CD8-positive, alpha-beta T cell (primary cell): ENCODE measurements at places on chromosomes 5 and 9.
A peak's percentile ranks its signal among the peaks of the same experiment; 100 is the strongest.

- no peak for DNase-seq
Measured at GRCh38 chr5:174947548-174947947, 223.2 kb downstream of the MSX2 start.

GRCh38 chr9:103981912-103982311 is 112.2 kb upstream of the SMC2 start:
- DNase-seq = no peak

DNA sequence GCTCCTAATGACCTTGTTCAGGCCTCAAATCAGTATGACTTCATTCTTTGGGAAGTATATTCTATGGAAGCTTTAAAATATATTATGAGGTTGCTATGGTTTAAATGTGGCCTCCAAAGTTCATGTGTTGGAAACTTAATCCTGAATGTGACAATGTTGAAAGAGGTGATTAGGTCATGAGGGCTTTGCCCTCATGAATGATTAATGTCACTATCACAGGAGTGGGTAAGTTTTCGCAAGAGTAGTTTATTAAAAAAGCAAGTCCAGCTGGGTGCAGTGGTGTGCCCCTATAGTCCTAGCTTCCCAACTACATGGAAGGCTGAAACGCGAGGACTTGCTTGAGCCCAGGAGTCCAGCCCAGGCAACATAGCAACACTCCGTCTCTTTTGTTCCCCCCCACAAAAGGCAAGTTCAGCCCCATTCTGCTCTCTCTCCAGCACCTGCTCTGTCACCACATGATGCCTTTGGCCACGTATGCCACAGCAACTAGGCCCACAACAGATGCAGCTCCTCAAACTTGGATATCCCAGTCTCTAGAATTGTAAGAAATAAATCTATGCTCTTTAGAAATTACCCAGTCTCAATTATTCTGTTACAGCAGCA is 105.3 kb downstream of the SIL1 start:
- DNase-seq = no peak

DNA sequence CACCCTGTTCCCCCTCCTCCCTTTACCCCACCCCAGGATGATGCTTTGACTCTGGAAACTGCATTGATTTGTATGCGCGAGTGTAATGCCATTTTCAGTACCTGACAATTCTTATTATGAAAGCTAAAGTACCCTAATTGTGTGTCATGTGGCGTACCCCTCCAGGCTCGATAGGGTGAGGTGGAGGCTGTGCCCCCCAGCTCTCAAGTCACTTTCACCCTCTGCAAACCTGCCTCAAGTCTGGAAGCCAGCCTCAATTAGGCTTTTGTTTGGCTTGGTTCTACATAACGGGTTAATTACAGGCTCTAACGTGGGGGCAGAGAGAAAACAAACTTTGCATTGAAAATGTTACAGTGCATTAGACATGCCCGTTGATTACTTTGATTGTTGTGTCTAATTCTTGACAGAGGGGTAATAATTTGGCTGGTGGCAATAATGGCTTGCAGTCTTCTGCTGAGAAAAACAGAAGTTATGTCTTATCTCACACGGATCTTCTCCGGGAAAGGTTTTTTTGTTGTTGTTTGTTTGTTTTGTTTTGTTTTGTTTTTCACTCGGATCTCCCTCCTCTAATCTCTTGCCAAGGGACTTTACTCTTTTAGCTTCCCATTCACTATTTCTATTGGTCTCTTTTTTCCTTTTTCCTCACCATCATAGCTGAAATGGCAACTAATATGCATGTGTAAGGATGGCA is 12.6 kb downstream of the ISL1 start:
- DNase-seq = no peak

- peak; percentile 98 for DNase-seq
Measured at GRCh38 chr5:132490484-132491367, at the start of gene IRF1. Gene IRF1 (minus strand): TSS chr5:132490773. CDS start chr5:132489478, 1,295 bp downstream.

DNA sequence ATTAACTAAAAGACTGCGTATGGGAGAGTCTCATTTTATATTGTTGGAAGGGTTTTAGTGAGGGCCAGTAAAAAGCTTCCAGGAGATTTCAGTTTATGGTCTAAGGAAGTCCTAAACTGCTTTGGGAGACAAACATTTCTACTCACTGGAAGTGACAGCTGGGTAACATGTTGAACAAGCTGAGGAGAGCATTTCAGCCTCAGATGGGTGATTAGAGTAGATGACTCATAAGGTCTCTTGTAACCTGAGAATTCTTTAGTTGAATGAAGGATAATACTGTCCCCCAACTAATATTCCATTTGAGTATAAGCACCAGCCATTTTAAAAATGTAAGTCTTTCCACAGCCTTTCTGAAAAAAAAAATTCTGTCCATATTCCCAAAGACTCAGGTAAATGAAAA is 218.0 kb upstream of the C9orf72 start:
- no peak for DNase-seq

- no peak for DNase-seq
Measured at GRCh38 chr9:33125871-33126823, 41.0 kb downstream of the B4GALT1 start.

DNA sequence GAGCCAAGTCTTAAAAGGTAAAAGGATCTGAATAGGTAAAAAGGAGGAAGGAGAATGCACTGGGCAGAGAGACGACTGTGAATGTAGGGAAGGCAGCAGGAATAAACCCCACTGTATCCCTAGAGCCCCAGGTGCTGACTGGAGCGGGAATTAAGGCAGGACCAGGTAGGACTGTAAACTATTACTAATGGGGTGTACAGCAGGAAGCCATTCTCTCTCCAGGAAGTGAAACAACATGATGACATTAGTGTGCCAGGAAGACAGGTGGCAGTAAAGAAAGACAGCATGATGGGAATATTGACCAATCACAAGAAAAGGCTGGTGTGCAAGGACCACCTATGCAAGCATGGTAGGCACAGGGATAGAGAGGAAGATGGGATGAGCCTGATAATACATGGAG is 433.0 kb downstream of the DNAH5 start:
- no peak for DNase-seq

DNA sequence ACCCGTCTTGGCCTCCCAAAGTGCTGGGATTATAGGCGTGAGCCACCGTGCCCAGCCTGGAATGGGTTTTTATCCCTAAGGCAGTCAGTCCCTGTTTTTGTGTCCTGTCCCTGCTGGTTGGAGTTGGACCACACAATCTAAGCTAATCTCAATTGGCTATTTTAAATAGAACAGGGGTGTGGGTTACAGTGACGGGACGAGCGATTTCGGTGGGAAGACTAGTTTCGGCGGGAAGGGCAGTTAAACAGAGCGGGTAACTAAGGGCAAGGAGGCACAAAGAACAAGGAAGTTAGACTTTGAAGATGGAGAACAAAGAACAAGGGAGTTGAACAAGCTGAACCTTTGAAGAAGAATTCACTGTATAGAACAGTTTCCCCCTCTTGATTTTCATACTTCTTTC is 1.4 kb downstream of the GTF3C5 start:
- DNase-seq = no peak

GRCh38 chr5:148290271-148291195 is 21.7 kb upstream of the SPINK7 start:
- no peak for DNase-seq

DNA sequence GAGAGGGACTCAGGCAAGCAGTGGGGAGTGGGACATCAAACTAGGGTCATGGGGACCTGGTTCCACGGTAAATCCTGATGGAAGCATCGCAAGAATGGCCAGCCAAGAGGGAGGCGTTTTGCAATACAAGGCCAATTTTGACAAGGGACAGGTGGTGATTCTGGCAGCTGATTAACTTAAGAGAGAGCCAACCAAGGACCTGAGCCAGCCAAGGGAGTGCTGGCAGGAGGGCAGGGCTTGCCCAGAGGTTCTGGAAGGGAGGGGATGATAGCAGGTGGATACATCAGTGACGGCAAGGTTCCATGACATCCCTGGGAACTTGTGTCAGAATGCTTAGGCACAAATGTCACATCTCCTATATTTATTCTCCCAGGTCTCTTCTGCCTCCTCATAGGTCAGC is 32.8 kb upstream of the PUM3 start:
- DNase-seq = no peak

DNA sequence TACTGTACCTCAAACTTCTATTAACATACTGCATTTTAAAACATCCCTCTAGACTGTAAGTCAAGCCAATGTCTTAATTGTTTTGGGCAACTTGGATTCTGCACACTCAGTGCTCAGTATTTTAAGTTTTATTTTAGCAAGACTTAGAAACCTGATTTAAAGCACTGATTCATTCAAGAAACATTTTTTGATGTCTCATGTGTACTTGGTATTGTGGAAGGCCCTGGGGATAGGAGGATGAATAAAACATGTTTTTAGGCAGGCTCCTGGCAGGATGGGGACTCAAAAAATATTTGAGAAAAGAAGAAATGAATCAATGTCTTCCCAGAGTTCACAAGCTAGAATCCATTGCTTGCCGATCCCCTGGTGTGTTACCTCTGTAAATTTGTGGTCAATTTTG is 334.0 kb upstream of the PUM3 start:
- DNase-seq = no peak

- DNase-seq = no peak
Measured at GRCh38 chr9:89194421-89195130, 16.0 kb upstream of the SHC3 start.

DNA sequence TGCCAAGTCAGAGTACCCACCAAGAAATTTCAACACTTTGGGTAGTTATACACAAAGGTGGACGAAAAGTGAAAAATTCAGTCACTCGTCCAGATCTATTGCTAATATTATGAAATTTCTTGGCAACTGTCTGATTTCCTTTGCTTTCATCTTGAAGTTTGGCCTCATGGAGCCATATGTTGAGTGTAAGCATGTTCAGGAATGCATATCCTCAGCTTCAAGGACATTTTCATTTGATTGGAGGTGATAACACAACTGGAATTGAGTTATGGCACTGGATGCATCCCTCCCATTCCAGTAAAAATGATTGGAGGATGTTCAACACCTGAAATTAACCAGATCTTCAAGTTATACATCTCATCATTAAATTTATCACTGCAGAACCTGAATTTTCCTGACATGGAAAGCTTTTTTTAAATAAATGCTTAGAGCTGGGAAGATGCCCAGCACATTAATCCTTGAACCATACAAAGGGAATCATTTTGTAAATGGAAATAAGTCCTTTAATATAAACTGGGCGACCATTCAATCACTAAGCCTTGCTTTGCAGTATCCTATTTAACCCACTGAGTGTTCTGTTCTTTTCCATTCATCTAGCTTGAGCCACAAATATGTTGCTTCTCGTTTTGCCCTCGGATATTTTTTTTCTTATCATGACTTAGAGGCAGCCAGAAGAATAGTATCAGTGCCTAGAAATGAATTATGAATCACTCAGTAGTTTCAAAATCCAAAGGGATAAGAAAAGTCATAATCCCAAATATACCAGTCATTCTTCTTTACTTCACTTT is 273.7 kb upstream of the PIK3R1 start:
- DNase-seq = no peak

GRCh38 chr9:37329576-37329975 is 92.9 kb upstream of the GRHPR start:
- no peak for DNase-seq

GRCh38 chr5:90983711-90984124 is 399.4 kb downstream of the ARRDC3 start:
- no peak for DNase-seq

GRCh38 chr9:124969401-124969800 is 28.5 kb upstream of the GOLGA1 start:
- DNase-seq = no peak

DNA sequence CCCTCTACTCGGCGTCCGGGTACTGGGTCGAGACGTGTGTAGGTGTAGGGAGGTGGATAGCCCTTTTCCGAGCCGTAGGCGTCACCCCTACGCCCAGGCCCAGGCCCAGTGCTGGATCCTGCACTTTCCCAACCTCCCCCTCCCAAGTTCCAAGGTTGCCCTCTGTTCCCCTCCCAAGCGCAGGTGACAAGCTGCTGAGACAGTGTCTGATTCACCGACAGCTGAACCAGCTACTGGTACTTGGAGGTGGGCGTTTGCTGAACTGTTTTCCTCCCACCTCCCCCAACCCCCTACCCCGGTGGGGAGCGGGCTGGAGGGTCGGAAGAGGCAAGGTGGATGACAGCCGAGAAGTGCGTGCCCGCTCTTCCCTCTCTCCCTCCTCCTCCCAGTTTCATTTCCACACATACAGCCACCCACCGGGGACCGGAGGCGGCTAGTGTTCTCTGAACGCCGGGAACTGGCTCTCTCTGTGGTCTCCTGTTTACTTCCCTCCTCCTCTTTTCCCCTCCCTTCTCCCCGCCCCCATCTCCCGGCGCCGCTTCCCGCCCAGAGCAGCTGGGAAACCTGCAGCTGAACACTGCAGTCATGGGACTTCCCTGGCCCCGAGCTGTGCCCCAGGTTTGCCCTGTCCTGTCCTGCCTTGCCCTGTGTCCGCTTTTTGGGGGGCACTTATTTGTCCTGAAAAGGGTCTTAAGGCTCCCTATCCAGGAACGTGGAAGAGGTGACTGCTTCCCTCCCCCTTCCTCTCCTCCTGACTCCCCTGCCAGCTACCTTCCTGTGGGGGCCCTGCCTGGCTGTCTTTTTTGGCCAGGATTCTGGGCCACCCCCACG is 6.2 kb upstream of the KLF9 start:
- no peak for DNase-seq
